Chondrocyte (in vitro differentiated cells): ENCODE measurements at places on chromosomes 6 and 20. TPM values are rescaled to one million over a fixed set of nuclear protein-coding genes. Genes with fewer than 3 reads are reported as not detected.

DNA sequence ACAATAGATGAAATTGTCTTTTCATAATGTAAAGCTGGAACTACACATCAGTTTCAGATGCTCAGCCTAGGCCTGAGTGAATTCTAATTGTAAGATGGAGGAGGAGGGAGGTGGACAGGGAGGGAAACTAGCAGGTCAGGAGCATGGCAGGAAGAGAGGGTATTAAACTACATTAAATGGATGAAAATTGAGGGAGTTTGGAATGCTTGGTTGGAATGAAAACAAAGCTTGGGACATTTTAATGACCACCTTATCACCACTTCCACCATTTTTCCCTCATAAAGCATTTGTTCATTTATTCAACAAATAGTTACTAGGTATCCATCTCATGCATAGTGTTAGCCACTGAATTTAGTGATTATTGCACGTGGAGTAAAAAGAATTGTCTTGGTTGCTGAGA, 65.0 kb downstream of the KIZ start:
- no peak for DNase-seq

DNA sequence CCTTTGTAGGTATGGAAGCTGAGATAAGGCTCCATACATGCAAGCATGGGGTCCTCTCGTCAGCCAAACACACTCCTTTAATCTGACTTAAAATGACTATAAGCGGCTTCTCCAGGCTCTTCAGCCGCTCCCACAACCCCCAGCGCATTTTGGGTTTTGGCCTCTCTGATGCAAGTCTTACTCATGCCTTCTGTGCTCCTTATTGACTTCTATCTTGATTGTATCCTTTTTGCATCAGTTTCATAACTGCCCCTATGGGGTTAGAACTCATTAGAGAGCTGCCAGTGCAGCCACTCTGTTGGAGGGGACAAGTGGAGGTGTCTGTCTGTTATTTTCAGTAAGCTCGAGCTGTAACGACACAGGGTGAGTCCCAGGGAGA, 70.1 kb upstream of the TAB2 start:
- DNase-seq = no peak

DNA sequence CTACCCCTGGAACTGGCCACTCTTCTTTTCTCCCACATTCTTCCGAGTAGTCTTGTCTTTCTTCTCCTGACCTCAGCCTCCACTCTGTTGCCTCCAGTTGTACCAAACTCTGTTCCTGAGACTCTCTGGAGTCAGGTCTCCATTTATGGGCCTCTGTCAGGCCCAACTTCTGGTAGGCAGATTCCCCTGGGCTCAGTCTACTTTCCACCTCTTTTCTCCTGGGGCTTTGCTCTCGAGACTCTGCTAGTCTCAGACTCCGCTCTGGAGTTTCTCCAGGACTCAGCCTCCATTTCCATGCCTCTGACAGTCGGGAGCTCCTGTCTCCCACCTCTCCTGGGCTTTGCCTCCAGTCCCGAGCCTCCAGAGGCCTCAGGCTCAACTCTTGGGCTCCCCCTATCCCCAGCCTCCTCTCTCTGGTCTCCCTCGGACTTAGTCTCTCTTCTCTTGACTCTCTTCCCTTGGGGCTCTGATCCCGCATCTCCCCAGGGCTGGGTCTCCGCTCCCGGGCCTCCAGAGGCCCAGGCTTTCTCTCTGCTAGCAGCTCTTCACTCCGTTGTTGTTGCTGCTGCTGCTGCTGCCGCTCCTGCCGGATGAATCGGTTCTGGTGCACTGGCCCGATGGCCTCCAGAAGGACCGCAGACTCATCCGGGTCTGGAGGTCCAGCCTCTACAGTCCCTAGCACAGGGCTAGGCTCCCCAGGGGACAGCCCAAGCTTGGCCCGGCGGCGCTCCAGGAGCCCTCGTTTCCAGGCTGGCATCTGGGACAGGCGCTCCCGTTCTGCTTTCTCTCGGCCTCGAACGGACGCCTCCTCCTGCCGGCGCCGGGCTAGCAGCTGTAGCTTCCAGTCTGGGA, 1.1 kb downstream of the PPP1R18 start:
- no peak for DNase-seq

DNA sequence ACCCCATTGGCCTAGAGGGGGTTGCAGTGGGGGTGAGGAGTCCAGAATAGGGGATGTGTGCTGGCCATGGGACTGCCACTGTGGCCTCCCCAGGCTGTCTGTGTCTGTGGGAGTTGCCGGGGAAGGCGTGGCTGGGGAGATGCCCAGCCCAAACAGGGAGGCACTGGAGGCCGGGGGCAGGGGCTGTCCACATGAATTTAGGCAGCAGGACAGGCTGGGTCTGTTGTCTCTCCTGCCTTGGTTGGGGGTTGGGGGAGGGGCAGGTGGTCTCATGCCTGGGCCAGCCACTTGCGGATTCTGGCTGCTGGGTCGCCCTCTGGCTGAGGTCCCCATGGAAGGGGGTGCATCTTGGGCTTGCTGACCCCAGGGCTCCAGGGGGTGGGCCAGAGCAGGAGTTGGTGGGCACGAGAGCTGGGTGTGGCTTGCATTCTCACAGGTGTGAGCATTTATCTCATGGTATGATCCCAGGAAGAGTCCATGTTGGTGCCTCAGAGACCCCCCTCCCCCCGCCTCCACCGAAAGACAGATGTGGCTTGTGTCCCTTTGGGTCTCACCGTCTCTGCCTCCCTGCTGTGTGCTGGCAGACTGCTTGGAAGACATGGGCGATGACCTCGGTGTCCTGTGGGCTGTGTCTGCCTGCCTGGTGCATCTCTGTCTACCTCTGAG, 4.0 kb downstream of the SOX18 start:
- DNase-seq = no peak

BMP2 gene
- 0.85 to 1.1 TPM (median 0.92 TPM) in 3 replicates for total RNA-seq

TEAD3 gene
- total RNA-seq = 35.1 to 57.1 TPM (median 56.8 TPM) in 3 replicates
